ENCODE measurements at places on chromosomes 6 and 20. TPM values are rescaled to one million over a fixed set of nuclear protein-coding genes. Genes with fewer than 3 reads are reported as not detected.

The PSORS1C2 gene
- total RNA-seq = not detected

The PROKR2 gene
- not detected for total RNA-seq

The GHRH gene
- not detected for total RNA-seq

DNA sequence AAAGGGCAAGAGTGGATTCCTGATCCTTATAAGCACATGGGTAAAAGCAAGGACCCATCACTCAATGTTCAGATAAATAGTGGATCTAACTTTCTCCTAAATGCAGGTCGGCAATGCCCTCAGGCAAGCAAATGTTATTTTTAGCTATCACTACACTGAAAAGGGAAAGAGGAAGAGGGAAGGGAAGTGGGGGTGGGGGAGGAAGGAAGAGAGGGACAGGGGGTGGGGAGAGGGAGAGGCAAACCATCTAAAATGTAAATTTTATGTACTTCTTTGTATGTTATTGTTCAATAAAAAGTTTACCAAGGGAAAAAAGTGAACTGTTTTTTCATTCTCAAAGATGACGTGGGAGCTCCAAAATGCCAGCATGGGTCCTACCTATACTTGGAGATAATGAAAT lies 44.2 kb downstream of the CHD6 start:
- DNase-seq = no peak

GRCh38 chr6:166541876-166542579 lies 44.5 kb downstream of the RAMACL start:
- peak; percentile 40 for DNase-seq

DNA sequence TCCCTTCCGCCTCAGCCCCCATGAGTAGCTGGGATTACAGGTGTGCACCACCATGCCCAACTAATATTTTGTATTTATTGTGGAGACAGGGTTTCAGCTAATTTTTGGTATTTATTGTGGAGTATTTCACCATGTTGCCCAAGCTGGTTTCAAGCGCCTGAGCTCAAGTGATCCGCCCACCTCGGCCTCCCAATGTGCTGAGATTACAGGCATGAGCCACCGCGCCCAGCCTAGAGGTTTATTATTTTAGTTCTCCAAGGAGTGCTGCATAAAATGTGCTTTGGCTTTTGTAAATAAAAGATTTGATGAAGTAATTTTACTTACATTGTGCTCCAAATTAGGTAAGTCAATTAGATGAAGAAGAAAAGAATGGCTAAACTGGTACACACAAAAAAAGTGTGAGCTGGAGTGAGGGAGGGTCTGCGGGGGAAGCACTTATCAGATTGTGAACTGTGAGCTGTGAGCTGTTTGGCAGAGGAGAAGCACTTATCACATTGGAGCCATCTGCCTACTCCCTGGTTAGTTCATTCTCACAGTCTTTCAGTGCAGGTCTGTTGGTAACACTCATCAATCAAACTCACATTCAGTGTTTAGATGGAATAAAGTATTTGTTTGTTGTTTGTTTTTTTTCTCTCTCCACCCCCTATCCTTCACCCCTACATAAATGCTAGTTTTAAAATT lies 398.0 kb downstream of the EPHA7 start:
- DNase-seq = no peak

DNA sequence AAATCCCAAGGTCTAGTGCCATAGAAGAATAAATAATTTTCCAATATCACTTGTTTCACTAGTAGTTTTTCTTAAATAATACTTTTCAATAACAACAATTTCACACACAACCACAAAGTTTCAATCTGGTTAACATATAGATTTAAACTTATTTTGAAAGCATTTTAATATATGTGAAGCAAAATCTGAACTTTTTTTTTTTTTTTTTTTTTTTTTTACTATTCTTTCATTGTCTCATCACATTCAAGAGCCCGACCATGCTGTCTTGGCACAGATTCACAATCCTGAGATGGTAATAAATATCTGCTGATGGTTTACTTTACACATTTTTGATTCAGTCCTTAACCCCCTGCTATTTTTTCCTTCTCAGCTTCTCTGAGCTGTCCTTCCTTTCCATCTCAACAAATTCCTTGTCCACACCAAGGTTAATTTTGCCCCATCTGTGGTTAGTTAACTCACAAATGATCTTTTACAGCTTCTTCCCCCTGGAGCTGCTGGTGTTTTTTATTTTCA lies 262.8 kb downstream of the TMEM242 start:
- DNase-seq = no peak

DNA sequence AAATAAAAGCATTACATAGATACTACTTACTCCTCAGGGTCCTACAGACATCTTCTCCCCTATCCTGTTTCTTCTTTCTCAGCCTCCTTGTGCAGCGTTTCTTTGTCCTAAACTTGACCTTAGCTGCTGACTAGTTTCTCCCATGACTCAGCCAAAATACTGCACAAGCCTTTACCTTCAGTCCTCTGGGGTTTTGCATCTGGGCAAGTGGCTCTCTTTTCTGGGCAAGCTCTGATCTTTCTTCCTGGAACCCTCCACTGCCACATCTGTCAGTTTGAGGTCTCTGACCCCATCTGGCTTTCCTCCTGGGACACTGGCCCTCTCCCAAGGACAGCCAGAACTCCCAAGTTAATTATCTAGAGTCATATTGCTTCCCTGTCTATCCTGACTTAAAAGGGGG lies 838.4 kb downstream of the DHX35 start:
- no peak for DNase-seq

DNA sequence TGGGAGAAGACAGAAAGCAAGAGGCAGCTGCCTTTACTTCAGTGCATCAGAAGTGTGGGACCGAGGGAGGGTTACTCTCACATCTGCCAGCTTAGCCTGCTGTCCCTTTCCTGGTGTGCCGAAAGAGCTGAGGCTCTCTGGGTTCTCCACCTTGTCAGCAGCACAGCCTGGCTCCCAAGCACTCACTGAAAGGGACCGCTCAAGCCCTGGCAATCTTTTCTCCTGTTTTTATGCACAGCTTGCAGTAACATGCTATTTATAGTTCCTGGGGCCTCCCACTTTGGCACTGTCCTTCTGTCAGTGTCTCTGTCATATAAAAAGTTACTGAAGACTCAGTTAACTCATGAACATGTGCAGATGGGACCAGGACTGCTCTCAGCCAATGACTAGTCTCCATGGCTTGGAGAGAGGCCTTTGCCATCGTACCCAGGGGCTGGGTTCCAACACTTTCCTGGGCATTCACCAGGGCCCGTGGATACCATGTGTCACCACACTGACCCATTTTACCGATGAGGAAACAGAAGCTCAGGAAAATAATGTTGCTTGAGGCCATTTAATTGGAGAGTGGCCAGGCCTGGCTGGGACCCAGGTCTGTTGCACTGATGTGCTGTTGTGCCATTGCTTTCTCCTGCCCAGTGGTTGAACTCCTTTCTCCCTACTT lies 46.2 kb downstream of the PANK2 start:
- no peak for DNase-seq

Measured in Peyer's patch (tissue), 4 donors.